ENCODE measurements at places on chromosomes 3 and 15.

DNA sequence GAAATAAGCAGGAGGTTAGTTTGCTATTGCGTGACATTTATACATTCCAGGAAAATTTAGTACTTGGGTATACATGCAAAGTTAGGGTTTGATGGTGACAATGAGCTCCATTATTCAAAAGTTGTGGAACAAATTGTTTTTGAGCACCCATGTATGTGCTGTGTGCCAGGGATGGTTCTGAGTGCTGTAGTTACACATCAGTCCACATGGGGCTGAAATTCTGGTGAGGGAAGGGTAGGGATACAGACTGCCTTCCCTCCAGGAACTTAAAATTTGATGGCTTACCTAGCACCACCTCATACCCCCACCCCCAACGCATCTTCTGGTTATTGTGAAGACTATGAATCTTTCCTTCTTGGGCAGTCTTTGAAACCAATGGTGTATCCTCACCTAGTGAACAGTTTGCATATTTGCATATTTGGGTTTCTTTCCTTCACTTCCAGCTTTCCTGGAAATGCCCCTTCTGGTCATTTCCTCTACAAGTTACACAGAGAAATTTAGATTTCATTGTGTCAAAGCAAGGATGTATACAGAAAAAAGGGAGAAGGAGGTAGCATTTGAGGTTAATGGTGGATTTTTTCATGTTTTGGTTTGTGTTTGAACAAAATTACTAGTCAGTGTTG is 222.0 kb upstream of the IL12A start:
- no peak for DNase-seq

- no peak for DNase-seq
Measured at GRCh38 chr15:47963265-47963664, 157.5 kb upstream of the SLC24A5 start.

DNA sequence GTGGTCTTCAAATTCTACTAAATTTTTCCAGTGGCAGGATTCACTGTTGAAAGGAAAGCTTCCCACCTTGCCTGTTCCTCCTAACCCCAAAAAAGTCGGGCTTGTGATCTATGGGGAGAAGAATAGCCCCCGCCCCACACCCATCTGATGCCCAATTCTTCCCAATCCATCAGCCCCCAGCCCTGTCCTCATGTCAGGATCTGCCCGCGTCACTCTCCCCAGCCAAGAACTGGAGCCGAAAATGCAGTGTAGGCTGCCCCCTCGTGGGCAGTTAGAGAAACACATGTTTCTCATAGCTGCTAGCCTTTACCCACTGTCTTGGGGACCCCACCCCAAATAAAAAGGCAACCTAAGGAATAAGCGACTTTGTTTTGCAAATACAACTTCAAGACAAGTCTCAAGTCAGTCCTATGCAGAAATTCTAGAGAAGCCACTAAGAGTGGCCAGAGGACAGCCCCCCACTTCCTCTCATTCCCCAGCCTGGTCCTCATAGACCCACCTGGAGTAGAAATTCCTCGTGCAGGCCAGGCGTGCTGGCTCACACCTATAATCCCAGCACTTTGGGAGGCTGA is 13.0 kb upstream of the CSK start:
- DNase-seq: no peak

- DNase-seq: no peak
Measured at GRCh38 chr3:13414040-13414729, 5.9 kb downstream of the NUP210 start.

DNA sequence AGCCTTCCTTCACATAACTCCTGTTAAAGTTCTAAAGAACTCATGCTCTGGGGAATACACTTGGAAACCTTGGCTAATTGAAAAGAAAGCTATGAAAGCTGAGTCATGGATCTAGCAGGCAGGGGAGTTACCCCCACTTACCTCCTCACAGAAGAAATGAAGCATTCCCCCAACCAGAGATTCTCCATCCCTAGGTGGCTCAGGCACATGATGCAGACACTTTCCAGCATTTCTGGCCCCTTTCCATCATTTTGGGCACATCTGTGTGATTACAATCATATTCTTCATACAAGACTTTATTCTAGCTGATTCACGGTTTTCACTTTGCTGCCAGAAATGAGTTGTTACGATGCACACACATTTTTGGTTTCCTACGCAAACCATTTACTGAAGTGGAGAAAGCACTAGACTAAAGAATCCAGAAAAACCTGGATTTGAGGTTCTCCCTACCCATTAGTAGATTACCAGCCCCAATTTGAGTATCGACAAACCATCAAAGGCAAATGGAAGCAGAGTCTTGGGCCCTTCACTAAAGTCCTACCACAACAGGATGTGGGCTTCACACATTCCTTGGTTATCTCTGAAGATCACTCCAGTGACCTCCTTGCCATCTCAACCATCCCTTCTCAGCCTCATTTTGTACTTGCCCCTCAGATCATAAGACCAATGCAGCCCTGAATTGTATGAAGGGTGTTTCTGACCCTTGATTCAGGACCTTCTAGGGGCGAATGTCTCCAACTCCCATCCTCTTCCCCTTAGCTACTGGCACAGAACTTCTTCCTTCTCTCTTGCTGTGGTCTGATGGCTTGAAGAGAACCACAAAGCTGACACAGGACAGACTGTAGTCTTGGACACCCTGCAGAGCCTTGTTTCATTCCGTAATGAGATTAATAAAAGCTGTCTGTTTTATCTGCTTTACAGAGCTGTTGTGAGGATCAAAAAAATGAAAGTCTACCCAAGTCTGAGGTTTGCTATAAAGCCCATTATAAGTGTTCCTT is 42.5 kb upstream of the SNRK start:
- no peak for DNase-seq

GRCh38 chr3:186671051-186671450 is 5.2 kb downstream of the HRG start:
- no peak for DNase-seq

DNA sequence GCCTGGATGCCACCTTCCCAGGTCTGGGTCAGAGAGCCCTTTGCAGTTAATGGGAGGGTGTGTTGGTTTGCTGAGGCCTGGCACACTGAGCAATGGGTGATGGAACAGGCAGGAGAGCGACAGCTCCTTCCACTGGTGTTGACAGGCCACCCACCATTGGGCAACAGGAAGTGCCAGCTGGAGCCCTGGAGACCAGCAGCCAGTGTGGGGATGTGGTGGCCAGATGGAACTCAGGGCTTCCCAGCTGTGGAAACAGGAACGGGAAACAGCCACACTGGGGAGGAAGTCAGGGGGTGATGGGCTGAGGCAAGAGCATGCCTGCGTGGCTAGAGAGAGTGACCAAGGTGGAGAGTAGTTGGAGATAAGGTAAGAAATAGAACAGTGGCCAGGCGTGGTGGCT is 9.3 kb downstream of the PSTPIP1 start:
- no peak for DNase-seq

Data from stimulated activated CD4-positive, alpha-beta T cell treated with anti-CD3 and anti-CD28 coated beads, Interleukin-1b, Interleukin-23, amount 100 ng/mL, for 1 hour (primary cell).